IPS DF 6.9 (cell line): ENCODE measurements at places on chromosomes 1 and 21.

GRCh38 chr1:186985889-186986491, 157.2 kb downstream of the PLA2G4A start:
- peak; percentile 45 for DNase-seq

DNA sequence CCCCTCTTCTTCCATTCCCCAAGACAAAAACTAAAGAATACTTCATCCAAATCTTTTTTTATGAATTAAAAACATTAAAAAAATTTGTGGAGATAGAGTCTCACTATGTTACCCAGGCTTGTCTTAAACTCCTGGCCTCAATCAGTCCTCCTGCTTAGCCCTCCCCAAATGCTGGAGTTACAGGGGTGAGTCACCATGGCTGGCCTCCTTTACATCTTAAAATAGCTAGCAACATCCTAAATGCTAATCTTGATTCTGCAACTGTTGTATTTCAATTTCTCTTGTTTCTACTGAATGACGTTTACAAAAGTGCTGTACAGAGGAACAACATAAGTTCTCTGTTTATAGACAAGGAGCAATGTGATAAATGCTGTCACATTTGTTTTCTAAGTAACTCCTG, 483.5 kb downstream of the ADGRL2 start:
- DNase-seq = no peak

GRCh38 chr21:46097336-46098293, at the start of gene COL6A2:
Gene COL6A2 (plus strand): TSS chr21:46098112.
- DNase-seq = no peak

DNA sequence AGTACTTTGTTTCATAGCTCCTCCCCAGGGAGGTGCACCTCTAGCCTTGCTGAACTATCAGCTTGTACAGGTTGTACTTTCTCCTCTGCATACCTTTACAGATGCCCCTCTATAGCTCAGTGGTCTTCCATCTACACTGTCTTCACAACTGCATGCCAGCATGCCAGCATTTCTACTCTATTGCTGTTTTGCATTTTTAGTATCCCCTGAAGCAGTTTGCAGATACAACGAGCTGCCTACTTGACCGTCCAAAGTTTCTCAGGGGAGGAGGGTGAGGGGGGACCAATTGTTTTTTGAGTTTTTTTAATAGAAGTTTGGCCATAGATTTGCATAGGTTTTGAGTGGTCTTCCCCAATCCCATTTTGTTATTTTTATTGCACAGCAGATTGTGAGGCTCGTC, 27.6 kb upstream of the CTH start:
- DNase-seq = no peak
